ENCODE measurements at places on chromosomes 16 and 17. TPM values are rescaled to one million over a fixed set of nuclear protein-coding genes. Genes with fewer than 3 reads are reported as not detected.

- no peak for DNase-seq
Measured at GRCh38 chr16:89522287-89522686, 14.1 kb downstream of the SPG7 start.

DNA sequence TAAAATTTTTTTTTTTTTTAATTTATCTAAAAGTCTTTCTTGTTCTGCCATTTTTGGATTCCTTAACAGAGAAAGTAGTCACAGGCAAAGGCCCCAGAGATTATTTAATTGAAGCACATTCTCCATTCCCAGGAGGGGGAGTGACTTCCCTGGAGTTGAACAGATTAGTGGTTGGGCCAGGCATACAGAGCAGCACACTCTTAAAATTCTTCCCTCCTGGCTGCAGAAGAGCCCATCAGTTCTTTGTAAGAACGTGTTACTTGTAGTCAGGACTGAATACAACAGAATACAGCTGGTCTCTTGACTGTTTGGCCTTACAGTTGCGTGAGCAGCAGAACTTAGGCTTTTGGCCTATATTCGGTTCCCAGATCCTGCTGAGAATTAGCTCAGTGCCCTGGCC is 1.8 kb downstream of the ALKBH5 start:
- DNase-seq: no peak

Gene ITGAD
- total RNA-seq: 0.06 TPM

Gene HASPIN
- 1.3 TPM for total RNA-seq

- DNase-seq: no peak
Measured at GRCh38 chr17:78105101-78105500, 23.5 kb downstream of the TMC6 start.

GRCh38 chr16:12846592-12846991 is 42.9 kb upstream of the CPPED1 start:
- no peak for DNase-seq

DNA sequence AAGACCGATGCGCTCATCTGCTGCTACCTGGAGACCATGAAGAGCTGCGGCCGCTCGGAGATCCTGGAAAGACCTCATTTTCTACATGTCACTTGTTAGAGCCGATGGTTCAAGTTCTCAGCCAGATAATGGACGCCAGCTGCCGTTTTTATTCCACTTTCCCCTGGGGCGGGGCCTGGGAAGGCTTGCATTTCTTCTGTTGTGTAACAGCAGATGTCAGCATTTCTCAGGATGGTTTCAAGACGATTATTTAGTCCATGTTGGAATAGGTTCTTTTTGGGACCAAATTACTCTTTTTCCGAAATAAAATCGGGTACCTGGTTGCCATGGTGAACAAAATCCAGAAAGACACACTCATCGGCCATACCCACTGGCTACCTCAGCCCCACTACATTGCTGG is 1418.3 kb downstream of the CDH11 start:
- DNase-seq: no peak

DNA sequence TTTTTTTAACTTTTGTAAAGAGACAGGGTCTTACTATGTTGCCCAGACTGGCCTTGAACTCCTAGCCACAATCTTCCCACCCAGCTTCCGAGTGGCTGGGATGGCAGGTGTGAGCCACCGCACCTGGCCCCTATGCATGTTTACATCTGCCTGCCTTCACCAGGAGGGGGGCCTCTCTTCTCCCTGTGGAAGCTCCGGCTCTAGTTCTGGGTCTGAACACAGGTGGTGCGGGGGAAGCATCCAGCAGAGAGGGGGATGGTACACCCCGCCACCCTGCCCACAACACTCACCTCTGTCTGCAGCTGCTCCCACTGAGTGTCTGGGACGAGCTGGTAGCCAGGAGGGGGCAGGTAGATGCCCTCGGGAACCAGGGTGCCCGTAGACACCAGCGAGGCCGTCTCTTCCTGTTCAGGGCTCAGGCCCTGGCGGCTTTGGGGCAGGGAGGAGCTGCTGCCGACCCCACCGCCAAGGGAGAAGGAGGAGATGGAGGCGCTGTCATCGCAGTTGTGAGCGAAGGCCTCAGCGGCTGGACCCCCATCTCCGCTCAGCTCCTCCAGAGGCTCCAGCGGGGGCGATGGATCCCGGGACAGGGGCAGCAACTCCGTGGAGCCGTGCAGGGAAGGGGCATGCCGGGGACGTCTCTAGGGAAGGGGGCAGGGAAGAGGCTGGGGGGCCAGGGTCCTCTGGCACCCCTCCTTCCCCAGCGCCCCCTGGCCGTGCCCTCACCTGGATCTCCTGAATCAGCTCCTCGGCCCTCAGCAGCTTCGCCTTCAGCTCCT is 10.9 kb downstream of the RABEP2 start:
- DNase-seq: no peak

GRCh38 chr16:17475104-17475503 is 4.3 kb upstream of the XYLT1 start:
- no peak for DNase-seq

Gene CACNG1
- total RNA-seq: 0.20 TPM

Gene ZNHIT3
- total RNA-seq: 35.2 TPM

Gene HCRT
- not detected for total RNA-seq

DNA sequence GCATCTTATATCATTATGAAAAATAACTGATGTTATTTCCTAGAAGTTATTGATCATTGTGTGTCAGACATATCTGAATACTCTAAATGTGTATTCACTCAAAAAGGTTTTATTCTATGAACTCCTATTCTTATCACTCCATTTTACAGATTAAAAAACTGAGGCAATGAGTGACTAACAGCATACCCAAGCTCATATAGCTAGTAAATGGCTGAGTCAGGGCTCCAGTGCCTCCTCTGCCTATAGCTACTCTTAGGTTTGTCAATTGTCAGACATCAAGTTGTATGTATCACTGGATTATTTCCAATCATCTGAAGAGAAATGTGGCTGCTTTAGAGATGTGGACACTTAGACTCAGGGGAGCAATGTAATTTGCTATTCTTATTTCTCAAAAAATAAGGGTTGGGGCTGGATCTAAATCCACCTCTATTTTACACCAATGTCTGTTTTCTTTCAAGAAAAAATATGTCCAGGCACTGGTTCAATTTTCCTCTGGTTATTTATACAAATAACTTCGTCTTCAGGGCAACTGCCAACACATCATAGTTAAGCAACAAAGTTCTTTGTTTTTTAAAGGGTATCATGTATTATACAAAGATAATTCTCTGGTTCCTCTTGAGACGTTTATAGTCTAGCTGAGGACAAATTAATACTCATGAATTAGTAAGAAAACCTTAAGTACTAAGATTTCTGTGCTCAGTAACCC is 328.9 kb upstream of the MAF start:
- DNase-seq: no peak

DNA sequence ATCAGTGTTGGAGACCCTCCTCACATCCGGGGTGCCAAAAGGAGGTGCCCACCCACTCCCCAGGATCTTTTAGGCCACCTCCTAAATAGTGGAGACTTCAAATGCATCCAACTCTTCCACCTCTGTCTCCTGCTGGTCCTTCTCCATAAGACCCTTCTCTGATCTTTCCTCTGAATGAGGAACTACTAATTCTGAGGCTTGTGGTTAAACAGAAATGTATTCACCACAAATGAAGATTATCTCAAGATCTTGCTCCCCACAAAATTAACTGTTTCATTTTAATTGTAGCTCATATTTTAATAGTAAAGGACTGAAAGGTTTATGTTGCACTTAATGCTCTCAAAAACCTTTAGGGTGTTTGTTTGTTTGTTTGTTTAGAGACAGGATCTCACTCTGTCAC is 34.1 kb downstream of the TLE7 start:
- DNase-seq: no peak

GRCh38 chr16:65178151-65178550 is 56.3 kb upstream of the CDH11 start:
- no peak for DNase-seq

- no peak for DNase-seq
Measured at GRCh38 chr16:79050063-79050462, 550.5 kb downstream of the MAF start.

Gene SRL
- total RNA-seq: 1.6 TPM

DNA sequence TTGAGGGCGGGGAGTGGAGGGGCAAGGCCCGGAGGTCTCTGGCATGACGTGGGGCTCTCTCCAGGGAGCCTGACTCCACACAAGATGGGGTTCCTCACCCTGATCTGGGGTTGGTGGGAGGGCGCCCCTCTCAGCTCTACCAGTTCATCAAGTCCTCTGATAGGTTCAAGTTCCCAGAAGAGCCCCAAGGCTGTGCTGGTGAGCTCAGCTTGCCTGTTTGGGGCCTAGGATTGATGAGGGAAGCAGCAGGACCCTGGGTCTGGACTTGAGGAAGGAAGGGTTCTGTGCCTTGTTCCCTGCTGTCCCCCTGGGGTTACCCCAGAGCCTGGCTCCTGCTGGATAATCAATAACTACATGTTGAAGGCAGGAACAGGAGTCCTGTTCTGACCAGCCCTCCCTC is 3.5 kb downstream of the MGAT5B start:
- no peak for DNase-seq

GRCh38 chr16:12612598-12613101 is 191.0 kb downstream of the CPPED1 start:
- no peak for DNase-seq

DNA sequence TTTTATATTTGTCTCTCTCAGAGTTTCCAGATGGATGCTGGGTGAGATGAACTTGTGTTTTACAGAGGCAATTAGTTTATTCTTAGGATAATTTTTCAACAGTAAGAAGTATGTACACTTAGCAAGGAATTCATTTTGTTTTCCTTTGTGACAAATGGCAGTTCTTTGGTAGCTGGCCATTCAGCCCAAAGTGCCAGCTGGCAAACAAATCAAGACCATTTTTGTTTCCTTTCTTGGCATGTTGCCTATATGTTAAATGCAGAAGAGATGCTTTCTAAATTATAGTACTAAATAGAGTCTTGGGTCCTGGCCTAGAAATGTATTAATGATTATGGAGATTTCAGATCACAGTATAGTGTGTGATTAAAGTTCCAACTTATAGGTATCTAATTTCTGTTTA is 337.1 kb downstream of the CNTNAP4 start:
- peak; percentile 95 for DNase-seq

Gene ZPBP2
- total RNA-seq: not detected

Gene NPIPA8
- 0.28 TPM for total RNA-seq

Gene METRNL
- total RNA-seq: 35.7 TPM

DNA sequence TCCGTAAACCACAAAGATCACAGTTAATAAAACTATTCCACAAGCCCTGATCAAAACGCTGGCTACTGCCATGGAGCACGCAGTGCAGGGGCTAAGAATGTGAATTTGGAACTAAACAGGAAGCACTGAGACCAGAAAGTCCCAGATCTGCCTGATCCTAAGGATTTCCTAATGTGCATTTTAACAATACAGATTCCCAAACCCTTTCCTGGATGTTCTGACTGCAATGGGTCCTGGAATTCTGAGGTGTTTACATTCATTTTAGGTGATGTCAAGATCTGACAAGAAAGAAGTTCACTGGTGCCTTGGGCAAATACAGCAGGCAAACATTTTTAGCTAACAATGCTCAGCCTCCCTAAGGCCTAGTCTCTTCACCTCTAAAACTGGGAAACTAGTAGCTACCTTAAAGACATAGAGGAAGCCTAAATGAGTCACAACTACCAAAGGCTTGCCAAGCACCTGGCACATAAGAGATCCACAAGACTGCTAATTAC is 10.3 kb downstream of the NSMCE1 start:
- no peak for DNase-seq

Gene CA7
- total RNA-seq: 0.30 TPM

DNA sequence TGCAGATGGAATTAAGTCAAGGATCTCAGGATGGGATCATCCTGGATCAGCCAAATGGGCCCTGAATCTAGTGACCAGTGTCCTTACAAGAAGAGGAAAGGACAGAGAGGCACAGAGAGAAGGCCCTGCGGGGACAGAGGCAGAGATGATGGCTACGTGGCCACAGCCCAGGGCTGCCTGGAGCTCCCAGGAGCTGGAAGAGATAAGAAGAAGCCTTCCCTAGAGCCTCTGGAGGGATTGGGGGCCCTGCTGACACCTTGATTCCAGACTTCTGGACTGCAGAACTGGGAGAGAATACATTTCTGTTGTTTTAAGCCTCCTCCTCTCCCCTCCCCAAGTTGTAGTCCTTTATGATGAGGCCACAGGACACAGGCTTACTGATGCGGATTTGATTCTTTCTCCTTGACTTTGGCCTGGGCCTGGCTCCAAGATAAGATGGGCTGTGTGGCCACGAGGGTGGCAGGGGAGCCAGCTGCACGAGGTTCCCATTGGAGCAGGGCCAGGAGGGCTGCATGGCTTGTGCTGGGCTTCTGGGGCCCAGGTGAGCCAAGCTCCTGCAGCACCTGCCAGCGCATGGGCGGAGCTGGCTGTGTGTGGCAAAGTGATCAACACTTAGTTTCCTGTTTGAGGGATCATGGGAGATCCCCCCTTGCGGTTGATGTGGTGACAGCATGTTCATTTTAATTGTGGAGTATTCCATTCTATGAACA is 146.1 kb downstream of the IRF8 start:
- DNase-seq: no peak

DNA sequence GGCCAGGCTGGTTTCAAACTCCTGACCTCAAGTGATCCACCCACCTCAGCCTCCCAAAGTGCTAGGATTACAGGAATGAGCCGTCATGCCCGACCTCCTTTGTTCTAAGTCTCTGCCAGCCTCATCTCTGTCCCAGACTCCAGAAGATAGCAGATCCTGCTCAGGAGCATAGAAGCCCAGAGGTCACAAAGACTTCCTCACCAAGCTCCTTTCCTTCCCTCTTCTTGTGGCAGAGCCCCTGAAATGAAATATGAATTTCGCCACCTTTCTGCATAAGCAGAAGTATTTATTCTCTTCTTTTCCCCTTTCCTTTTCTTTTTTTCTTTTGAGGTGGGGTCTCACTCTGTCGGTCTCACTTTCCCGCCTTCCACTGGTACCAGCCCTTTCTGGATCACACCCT is 11.5 kb upstream of the PIPOX start:
- DNase-seq: no peak

GRCh38 chr17:19371259-19372010 is 6.9 kb upstream of the MAPK7 start:
- no peak for DNase-seq

- DNase-seq: no peak
Measured at GRCh38 chr17:17048106-17048505, 5.8 kb downstream of the MPRIP start.

Gene CCDC78
- total RNA-seq: 0.59 TPM

- no peak for DNase-seq
Measured at GRCh38 chr17:28963055-28963611, 11.8 kb upstream of the PHF12 start.

DNA sequence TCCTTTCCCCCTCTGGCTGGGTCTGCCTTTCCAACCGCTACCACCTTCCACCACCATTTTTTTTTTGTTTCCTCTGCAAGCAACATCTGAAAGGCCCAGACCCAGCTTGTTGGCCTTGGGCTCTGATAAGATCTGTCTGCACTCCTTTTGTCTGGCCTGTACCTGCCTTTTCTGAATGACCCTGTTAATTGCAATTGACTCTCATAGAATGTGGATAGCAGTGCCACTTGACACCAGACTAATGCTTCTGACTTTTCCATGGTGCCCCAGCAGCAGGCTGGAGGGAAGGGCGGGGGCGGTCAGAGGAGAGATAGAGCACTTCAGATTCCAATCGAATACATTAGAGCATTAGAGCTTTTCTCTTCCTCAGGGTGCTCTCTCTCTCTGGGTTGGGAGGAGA is 538.9 kb downstream of the WWOX start:
- DNase-seq: no peak

- no peak for DNase-seq
Measured at GRCh38 chr16:14284930-14285512, 213.9 kb downstream of the MRTFB start.

- no peak for DNase-seq
Measured at GRCh38 chr17:44655983-44656710, at the start of gene MEIOC. Gene MEIOC (plus strand): TSS chr17:44656468. CDS start chr17:44656614, 146 bp downstream.

Measured in spinal cord (tissue), 10 donors.